ENCODE measurements at places on chromosomes 2 and 18.

GRCh38 chr2:25632396-25632795 is 41.0 kb downstream of the DTNB start:
- DNase-seq: no peak

DNA sequence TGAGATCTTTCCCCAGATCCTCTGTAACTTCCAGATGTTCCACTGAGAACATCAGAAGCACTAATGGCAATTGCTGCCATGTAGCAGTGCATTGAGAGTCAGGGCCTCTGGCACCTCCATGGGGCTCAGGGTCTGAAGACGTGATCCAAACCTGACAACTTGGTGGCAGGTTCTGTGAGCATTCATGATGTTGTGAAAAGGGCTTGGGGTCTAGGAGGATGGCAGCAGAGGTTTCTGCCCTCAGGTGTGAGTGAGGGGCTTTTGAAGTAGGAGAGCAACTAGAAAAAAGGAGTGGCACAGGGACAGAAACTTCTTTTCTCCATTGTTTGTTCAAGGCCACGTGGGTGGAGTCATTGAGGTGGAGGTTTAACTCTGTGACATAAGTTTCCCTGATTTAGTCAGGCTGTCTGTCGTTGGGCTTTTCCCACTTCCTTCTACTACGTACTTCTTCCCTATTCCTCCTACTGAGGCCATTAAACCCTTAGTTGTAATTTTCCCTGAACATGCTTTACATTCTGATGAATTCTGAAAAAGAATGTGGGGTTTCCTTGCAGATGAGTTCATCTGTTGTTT is 13.1 kb downstream of the CFLAR start:
- DNase-seq: no peak

- DNase-seq: no peak
Measured at GRCh38 chr2:3238951-3239841, 138.4 kb downstream of the EIPR1 start.

GRCh38 chr2:88601286-88601685 is 26.0 kb downstream of the EIF2AK3 start:
- DNase-seq: no peak

DNA sequence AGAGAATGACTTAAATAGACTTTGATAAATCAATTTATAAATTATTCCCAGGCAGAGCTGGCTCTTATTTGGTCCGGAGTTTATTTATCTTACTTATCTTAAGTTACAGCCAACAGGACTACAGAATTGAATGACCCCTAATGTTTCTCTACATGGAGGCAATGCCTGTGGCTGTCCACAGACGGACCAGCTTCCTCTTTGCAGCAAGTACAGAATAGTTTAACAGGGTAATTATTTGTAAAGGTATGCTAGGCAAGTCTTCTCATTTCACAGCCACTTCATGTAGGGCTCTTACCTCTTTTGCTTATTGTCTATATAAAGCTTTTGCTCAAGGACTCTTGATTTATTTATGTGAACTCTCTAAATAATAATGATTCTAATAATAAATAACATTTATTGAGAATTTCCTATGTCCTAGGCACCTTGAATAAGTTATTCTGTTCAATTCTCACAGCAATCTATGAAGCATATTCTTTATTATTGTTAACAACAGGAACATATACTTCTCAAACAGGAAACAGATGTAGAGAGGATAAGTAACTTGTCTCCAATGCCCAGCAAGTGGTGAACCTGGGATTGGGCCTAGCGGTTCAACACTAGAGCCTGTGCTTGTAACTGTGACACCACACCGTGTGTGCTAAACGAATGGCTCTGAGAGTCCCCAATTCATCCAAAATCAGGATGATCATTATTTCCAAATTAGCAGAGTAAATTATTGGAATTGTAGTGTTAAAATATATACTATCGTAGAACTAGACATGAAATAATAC is 58.8 kb upstream of the NXPH2 start:
- DNase-seq: no peak

- DNase-seq: no peak
Measured at GRCh38 chr2:98459496-98460175, 15.0 kb downstream of the INPP4A start.

- DNase-seq: no peak
Measured at GRCh38 chr2:37570773-37571586, 100.5 kb downstream of the CDC42EP3 start.

GRCh38 chr2:9001229-9001628 is 2.3 kb downstream of the MBOAT2 start:
- DNase-seq: no peak

GRCh38 chr2:85682378-85682777 is 11.8 kb upstream of the GNLY start:
- no peak for DNase-seq

- DNase-seq: no peak
Measured at GRCh38 chr18:31487246-31488015, 10.5 kb upstream of the DSG2 start.

GRCh38 chr2:106649306-106649705 is 162.1 kb downstream of the CD8B2 start:
- DNase-seq: no peak

- DNase-seq: no peak
Measured at GRCh38 chr2:65501074-65501473, 68.7 kb upstream of the SPRED2 start.

DNA sequence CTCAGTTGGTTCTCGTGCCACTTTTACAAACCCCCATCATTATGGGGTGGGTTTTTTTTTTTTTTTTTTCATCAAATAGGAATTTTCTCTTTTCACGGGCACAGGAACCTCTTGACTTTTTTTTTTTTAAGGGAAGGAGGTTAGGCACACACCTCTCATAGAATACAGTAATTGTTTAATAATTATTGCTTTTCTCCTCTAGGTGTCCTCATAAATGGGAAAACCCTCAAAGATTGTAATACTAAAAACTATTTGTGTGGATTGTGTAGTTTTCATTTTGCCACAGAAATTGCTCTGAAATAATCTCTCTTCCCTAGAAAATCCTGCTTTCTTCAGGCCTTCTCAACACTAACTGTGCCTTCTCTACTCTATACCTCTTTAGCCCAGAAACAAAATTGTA is 147.3 kb downstream of the GREB1L start:
- DNase-seq: no peak

Measured in putamen (tissue), 1 donor.